ENCODE measurements at places on chromosomes 16 and 17. TPM values are rescaled to one million over a fixed set of nuclear protein-coding genes. Genes with fewer than 3 reads are reported as not detected.
A peak's percentile ranks its signal among the peaks of the same experiment; 100 is the strongest.

DNA sequence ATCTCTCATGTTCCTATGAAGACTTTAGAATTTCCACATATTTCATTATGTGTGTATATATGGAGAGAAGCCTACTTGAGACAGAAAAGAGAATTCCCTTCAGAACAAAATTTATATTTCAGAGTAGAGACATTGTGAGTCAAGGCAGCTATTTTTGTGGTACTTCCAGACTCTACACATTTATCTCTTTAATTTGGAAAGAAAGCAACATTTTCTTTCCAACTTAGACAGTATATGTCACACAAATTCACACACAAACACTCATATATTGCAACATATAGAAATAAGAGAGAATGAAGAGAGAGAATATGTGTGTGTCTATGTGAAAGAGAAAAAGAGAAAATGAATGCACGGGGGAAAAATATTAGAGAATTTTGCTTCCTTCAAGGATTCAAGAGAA is 158.8 kb downstream of the CDH8 start:
- DNase-seq, result no peak

- DNase-seq, result no peak
These were observed 279.2 kb upstream of the CDH5 start for GRCh38 chr16:66087308-66087707.

NKD1 gene
- total RNA-seq, result 0.37 TPM

- peak; percentile 100 for DNase-seq
These were observed 111.1 kb downstream of the SMG6 start for GRCh38 chr17:2192367-2193057.

KRT39 gene
- not detected for total RNA-seq

CCDC154 gene
- total RNA-seq, result 0.03 TPM

GRCh38 chr17:7477392-7478275 is 1.8 kb downstream of the ZBTB4 start:
- no peak for DNase-seq

GRCh38 chr16:89100601-89101302 is 7.1 kb downstream of the ACSF3 start:
- no peak for DNase-seq

IL34 gene
- total RNA-seq, result not detected

- no peak for DNase-seq
These were observed 13.0 kb downstream of the HYDIN start for GRCh38 chr16:71217506-71217905.

GRCh38 chr17:58272367-58273280 is 8.1 kb downstream of the MPO start:
- no peak for DNase-seq

- DNase-seq, result no peak
These were observed 775.9 kb upstream of the GOT2 start for GRCh38 chr16:59510008-59510424.

KRT24 gene
- not detected for total RNA-seq

ENPP7 gene
- total RNA-seq, result not detected

GRCh38 chr17:3773511-3773910 is 27.5 kb downstream of the ITGAE start:
- peak; percentile 61 for DNase-seq

DNA sequence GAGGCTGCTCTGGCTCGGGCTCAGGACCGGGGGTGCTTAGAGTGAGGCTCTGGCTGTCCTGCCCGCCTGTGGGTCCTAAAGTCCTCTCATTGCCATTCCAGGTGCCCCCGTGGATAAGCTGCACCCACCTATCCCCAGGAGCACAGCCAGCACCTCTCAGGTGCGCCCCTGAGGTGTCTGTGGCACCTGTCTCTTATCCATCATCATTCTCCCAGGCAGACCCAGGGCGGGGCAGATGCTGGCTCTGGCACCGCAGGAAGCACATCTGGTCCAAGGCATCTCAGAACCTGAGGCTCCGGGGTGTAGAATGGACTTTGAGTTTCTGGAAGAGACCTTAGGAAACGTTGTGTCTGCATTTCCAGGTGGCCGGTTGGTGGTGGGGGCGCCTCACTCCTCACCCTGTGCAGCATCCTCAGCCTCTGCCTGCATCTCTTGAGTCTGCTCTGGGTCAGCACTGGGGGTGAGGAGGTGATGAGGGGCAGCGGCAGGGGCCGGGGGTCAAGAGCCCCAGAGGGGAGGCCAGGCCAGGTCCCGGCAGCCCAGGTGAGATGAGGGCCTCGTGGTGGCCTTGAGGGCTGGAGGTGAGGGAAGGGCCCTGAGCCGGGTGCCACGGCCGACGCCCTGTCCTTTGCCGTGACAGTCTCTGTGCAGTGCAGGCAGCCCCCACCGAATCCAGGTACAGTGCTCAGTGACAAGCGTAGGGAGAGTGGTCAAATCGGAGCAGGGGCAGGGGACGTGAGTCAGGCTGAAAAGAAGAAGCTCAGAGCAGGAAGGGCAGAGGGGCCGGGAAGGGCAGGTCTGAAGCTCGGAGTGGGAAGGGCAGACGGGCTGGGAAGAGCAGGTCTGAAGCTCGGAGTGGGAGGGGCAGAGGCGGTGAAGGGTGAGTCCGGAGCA is 173.5 kb downstream of the NPIPB11 start:
- DNase-seq, result no peak

GRCh38 chr16:89917773-89918452 is 749 bp upstream of the MC1R start:
- peak; percentile 97 for DNase-seq

GRCh38 chr16:4194661-4195060 is 47.2 kb downstream of the SRL start:
- no peak for DNase-seq

PMFBP1 gene
- total RNA-seq, result not detected

SMPD3 gene
- not detected for total RNA-seq

GRCh38 chr17:60043846-60044245 is 34.9 kb downstream of the HEATR6 start:
- no peak for DNase-seq

DNA sequence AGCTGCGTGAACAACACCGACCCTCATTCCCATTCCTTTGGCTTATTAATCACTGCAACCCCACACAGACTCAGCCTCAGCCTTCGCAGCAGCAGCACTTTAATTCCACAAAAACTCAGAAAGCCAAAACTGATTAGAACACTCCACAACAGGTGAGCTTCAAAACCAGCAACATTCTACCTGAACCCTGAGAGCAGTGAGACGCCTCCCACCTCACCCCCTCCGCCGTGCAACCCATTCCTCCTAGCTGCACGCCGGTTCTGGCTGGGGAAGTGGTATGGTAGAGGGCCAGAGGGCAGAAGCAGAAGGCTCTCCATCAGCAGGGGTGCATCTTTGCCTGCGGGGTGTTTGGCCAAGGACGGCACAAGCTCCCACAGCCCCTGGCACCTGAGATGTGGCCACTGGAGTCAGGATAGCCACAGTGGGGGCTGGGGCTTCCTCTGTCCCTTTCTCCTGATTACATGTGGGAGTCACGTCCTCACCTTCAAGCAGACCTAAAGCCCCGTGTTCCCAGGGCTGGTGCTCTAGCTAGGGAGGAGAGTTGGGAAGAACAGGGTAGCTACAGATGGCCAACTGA is 1.6 kb downstream of the BORCS6 start:
- no peak for DNase-seq

PSMD7 gene
- 110 TPM for total RNA-seq

GRCh38 chr17:7475764-7476422 is 3.5 kb downstream of the ZBTB4 start:
- DNase-seq, result no peak

DNA sequence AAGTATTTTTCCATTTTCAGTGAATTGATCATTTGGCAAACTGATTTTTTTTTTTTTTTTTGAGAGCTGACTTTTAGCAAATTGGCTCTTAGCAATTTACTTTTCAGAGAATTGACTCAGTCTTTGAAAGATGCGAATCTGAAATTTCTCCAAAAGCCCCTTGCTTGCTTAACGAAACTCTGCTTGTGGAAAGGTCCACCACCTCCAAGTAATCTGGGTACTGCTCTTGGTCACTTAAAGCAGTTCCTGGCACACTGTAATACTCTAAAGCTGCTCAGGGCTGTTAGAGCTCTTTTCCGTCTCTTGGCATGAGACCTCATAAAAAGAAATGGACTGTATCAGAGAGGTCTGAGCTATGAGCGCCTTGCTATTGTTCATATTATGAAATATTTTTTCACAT is 2.9 kb downstream of the GSDMB start:
- no peak for DNase-seq

CPPED1 gene
- total RNA-seq, result 11.1 TPM

DNA sequence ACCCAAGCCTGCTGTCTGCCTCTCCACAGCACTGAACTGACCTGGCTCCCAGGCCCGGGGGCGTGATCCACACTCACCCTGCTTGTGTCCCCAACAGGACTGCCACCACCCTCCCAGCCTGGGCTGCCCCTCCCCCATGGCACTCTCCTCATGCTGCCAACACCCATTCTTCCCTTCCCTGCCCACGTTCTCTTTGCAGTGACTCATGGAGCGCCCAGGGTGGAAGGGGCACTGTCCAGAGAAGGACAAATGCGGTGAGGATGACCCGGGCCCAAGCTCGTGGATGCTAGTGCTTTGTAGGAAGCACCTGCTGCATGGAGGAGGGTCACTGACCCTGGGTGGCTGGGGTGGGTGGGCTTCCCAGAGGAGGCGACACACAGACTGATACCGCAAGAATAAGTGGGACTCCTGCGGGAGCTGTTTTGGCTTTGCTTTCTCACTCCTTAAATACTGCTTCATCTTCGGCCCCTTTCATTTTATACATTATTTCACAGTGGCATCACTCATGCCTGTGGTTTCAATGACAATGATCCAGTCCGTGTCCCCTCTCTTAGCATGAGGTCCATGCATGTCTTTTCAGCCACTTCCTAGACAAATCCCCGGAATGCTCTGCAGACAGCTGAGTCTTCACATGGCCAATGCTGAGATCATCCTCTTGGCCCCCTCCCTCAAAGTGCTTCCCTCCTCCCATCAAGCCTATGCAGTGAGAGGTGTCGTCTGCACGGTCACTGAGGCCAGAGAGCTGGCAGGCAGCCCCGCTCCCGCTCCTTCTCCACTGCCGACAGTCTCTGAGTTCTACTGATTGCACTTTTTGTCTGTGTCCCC is 17.6 kb downstream of the CDK5R1 start:
- DNase-seq, result no peak

GRCh38 chr17:1474402-1475189 is 17.9 kb downstream of the MYO1C start:
- no peak for DNase-seq

PPP1R27 gene
- total RNA-seq, result not detected

DNA sequence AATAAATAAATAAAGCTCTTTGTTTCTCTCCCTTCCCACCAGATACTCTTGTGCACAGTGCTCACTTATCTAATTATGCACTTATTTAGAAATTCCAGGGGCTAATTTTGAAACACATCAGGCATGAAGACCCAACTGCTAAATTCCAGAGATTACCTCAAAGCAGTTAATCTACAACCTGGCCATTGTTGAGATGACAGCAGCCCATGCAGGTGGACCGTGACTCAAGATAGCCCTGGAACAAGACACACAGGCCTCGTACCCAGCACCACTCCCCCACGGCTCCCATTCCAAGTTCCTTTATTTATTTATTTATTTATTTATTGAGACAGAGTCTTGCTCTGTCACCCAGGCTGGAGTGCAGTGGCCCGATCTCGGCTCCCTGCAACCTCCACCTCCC is 60.1 kb upstream of the NPEPPS start:
- DNase-seq, result no peak

DNA sequence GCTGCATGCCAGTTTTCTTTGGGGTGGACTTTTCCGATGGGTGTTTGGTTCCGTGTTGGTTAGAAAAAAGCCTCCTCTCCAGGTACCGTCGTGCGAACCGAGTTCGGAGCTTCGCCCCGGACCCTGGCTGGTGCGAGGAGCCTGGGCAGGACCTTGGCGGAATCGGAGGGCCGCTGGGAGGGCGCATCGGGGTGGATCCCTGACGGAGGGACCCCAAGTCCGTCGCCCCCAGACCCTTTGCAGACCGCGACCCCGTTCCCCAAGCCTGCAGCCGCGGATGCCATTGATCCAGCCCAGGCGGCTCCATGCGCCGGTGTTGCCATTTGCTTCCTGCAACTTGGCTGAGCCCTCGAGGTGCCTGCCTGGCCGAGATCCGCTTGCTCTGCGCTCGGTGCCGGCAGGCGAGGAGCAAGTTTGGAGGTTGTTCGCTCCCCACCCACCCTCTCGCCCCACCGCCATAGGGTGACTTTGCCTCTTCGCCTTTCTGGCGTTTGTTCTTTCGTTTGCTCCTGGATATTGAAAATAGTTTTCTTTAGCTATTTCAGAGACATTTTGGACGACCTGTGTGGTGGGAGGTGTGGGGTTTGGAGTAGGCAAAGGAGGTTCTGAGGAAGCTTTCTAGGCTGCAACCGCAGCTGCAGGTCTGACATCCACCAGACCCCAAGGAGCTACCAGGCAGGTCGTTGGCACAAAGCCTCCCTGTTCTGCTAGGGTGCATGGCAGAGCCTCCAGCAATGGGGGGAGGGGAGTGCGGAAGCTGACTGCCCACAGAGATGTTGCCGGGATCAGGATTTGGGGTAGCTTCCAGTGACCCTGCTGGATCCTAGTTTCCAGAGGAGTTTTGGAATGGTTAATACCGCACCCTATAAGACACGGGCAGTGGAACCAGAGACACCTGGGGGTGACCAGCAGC is 58.2 kb downstream of the RAP1GAP2 start:
- DNase-seq, result no peak

- peak; percentile 11 for DNase-seq
These were observed 1.1 kb upstream of the CYLD start for GRCh38 chr16:50740736-50741135.

C1QL1 gene
- 3.6 TPM for total RNA-seq

CHST4 gene
- 0.43 TPM for total RNA-seq

GRCh38 chr17:9788601-9789000 is 2.8 kb downstream of the DHRS7C start:
- no peak for DNase-seq

- DNase-seq, result no peak
These were observed 28.0 kb downstream of the FZD2 start for GRCh38 chr17:44585315-44585714.

- peak; percentile 71 for DNase-seq
These were observed 3.4 kb downstream of the STH start for GRCh38 chr17:46002311-46002972.

DNA sequence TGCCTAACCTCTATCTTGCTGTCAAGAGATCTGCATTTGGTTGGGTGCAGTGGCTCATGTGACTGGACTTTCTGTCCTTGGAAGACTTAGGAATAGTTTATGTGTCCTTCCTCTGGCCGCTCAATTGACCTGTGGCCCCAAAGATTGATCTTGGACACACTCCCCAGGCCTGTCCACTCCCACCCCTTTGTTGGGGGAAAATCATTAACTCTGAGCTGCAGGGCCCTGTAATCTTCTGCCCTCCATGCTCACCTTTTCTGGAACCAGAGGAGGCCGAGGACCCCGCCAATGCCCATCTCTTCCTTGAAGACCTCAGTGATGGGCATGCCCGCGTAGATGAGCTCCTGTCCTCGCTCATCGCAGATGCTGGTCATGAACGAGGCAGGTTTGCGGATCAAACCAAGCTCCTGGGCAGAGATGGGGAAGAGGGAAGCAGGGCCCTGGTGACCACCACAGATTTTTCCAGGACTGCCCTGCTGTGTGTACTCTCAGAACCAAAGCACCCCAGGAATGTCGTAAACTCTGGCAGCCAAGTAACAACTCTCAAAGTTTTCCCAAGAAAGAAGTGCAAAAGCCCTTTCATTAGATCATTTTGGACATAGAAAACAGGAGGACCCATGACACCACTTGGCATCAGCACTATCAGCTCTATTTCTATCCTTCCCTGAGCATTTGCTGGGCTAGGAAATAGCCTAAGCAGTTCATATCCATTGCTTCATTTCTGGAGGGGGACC is 8.5 kb upstream of the KLHL11 start:
- DNase-seq, result no peak
